GF-D8 (cell line): ENCODE measurements at places on chromosomes 12 and 14.

GRCh38 chr14:80434574-80435321 is 223.4 kb upstream of the DIO2 start:
- no peak for DNase-seq

DNA sequence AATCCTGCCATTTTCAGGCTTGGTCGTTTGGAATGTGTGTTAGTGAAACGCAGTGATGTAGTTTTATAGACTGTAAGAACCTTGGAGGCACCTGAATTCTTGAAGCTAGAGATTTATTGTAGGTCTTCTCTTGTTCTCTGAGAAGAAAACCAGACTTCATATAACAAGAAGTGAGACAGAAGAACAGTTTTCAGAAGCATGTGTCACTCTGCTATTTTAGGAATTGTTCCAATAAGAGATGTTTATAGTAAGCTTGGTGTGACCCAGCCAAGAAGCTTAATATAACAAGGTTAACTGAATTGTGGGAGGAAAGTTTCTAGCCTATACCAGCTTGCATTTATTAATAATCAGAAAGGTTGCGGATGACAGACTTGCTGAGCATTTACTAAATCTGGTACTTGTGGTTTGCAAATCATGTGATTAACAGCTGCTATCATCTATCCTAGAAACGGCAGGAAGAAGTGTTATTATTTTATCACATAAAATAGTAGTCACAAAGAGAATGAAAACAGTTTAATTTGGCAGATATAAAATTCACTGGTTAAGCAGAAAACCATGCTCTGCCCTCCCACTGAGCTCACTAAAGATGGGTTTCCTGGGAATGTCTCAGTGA is 49.2 kb upstream of the BCAT1 start:
- DNase-seq: no peak

DNA sequence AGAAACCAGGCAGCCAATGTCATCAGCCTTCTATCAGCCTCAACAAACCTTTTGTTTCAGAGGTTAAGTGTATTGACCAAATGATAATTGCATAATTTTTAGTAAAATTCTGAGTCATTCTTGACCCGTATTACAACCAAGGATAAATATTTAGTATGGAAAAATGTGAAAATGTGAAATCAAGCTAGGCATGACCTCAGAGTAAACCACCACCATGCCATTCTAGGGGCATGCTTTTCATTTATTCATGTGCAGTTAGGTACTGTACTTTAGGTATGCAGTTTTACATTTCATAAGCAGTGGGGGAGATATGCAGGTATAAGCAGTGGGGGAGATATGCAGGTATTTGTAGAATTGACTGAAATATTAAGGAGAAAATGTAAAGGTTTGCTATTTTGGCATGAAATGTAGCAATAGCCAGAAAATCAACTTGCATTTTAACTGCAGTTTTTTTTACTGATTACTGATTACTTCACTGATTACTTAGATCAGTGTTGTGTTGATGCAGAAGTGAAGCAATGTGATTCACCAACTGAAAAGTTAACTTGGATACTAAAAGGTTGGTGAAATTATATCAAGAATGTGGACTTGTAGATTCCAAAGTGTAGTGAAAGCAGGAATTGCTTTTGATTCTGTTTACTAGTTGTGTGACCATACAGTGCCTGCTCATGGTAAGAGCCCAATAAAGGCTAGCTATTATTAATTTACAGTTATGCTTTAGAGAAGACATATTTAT is 184.2 kb downstream of the ESR2 start:
- DNase-seq: no peak

DNA sequence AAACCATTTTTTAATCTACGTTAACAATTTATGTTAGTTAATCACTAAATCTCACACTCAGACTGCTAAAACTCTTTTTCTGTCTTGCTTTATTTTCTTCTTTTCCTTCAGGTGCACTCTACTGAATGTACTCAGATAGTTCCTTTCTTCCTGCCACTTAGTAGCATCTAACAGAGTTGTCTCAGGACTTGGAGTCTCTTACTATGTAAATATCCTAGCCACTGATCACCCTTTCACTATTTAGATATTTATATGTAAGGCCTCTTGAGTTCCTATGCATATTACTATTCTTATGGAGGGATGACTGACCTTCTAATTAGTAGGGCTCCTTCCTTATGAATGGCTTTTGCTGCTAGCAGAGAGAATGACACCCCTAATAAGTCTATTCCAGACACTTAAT is 586.3 kb downstream of the RERGL start:
- DNase-seq: no peak

DNA sequence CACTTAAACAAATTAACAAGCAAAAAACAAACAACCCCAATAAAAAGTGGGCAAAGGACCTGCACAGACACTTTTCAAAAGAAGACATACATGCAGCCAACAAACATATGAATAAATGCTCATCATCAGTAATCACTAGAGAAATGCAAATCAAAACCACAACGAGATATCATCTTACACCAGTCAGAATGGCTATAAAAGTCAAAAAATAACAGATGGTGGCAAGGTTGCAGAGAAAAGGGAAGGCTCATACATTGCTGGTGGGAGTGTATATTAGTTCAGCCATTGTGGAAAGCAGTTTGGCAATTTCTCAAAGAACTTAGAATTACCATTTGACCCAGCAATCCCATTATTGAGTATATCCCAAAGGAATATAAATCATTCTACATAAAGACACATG is 34.6 kb upstream of the NT5DC3 start:
- no peak for DNase-seq

DNA sequence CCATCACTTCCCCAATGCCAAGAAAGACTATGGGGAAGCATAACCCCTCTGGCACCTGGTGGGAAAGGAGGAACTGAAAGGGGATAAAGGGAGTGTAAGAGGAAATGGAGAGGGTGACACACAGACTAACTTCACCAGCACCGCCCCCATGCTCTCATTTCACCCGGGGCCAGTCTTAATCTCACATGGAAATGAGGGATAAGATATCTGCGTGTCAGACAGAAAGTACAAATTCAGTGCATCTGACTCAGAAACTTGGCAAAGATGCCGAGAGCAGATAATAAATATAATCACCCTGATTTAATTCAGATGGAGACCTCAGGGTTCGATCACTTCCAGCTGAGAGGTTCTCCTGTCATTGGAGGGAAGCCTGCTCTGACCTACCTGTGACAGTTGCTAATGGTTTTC is 191.6 kb downstream of the DUSP6 start:
- DNase-seq: peak; percentile 17

DNA sequence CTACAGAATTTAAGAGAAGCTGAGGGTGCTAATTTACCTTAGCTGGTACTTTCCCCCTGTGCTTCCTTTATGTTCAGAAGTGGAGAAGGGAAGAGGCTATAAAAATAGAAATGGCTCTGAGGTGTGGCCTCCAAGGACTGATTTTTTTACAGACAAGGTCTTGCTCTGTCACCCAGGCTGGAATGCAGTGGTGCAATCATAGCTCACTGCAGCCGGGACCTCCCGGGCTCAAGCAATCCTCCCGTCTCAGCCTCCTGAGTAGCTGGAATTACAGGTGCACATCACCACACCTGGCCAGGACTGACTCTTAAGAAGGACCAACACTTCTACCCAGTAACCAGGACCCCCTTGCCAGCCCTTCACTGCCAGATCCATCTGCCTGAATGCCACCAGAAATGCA is 23.9 kb upstream of the NAP1L1 start:
- no peak for DNase-seq

GRCh38 chr12:65632131-65632855 is 192.0 kb upstream of the HMGA2 start:
- DNase-seq: no peak

GRCh38 chr14:73823339-73823885 is 28.2 kb upstream of the PTGR2 start:
- no peak for DNase-seq

- DNase-seq: no peak
Observed at GRCh38 chr14:67526676-67527459, 6.2 kb upstream of the PLEKHH1 start.

DNA sequence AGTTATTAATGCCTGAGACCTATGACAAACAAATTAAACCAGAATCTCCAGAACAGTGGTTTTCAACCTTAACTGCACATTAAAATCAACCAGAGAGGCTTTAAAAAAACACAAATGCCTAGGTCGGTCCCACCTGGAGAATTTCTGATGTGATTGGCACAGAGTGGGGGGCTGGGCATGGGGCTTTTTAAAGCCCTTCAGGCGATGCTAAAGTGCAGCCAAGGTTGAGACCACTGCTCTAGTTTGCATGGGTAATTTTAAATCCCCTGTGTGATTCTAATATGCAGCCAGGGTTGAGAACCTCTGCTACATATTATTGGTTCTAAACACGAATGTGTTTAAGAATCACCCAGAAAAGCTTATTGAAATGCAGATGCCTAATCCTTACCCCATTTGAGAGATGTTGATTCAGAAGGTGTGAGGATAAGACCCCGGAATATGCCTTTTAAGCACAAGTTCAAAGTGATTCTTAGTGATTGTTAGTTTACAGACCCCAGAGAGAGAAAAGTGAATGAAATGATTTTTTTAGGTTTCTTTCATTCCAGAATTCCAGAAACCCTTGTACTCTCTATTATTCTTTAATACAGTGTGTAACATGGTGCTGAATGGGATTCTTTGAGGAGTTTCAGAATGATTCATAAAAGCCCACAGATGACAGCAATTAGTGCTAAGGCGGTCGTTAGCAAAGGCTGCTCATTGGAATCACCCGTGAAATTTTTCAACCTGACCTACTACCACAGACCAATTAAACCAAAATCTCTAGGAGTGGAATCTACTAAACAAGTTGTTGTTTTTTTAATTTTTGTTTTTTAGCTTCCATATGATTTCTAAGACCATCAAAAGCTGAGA is 44.9 kb downstream of the LIN7A start:
- DNase-seq: no peak

GRCh38 chr14:56514663-56515371 is 64.8 kb upstream of the TMEM260 start:
- no peak for DNase-seq

- no peak for DNase-seq
Observed at GRCh38 chr14:76708771-76709170, 52.5 kb upstream of the VASH1 start.

DNA sequence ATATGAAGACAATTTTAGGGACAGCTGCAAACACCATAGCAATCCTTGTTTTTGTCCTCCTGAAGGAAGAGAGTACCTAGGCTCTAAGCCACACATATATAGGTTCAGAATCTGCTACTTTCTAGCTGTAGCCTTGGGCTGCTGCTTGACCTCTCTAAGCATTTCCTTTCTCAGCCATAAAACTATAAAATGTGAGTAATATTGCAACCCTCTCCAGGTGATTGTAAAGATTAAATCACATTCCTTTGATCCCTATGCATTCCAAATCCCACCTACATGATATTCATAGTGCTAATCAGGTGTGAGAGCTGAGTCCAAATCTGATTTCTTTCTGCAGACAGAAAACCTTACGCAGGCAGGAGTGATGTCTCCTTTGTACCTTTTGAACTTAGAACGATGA is 913.5 kb downstream of the VRK1 start:
- no peak for DNase-seq

DNA sequence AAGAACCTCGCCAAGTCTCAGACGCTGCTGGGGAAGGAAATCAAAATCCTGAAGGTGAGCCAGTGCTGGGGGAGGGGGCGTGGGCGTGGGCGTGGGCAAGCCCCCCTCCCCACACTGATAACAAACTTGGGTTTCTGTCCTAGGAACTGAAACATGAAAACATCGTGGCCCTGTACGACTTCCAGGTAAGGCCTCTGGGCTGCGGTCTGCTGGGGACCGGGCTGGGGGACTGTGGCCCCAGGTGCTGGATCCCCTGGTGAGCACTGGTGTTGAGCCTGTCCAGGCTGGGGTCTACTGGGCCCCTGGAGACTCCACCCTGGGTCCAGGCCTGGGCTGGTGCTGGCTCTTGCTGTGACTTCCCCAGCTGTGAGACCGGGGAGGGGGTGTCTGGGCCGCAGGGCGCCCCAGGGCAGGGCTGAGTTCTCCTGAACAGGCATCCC is 1.2 kb downstream of the ULK1 start:
- DNase-seq: no peak

DNA sequence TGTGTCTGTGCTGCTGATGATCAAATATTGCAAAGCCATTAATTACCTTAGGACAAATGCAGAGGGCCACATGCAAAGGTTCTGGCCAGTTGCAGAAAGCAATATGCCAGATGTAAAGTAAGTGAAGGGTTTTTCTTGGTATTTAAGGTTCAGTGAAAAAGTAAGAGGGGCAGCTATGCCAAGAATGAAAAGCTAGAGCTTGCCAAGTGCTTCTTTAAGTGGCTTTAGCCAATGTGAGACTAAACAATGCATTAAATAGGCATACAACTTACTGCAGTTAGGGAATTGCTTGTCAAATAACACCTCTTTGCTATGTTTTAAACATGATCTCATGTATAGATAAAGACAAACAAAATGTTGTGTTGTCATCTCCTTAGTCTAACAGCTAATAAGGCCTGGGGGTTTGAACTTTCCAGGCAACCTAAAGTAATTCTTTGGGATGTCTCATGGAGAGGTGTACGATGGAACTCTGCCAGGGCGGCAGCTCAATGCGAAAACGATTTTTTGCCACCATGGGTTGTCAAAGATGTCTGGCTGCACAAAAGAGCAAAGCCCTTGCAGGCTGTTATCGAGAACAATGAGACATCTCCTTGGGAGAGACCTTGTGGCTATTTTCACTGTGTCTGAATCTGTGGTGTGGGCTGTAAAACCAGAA is 12.0 kb downstream of the IGF1 start:
- no peak for DNase-seq

- no peak for DNase-seq
Observed at GRCh38 chr12:2180737-2181082, 127.9 kb downstream of the CACNA1C start.

DNA sequence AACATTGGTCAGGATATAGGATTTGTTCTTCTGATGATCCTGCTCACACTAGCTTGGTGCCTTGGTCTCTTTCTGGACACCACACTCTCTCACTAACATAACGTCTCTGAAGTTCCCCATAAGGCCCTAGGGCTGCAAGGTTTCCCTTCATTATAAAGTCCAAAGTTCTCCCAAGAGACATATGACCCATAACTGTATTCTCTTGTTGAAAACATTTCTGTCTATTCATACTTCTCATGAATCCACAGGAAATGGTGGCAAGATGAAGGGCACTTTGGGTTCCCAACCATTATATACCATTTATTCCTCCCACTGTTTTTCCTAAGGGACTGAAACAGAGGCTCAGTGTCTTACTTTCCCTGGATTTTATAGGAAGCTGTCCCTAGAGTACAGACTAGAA is 37.1 kb upstream of the KITLG start:
- no peak for DNase-seq

DNA sequence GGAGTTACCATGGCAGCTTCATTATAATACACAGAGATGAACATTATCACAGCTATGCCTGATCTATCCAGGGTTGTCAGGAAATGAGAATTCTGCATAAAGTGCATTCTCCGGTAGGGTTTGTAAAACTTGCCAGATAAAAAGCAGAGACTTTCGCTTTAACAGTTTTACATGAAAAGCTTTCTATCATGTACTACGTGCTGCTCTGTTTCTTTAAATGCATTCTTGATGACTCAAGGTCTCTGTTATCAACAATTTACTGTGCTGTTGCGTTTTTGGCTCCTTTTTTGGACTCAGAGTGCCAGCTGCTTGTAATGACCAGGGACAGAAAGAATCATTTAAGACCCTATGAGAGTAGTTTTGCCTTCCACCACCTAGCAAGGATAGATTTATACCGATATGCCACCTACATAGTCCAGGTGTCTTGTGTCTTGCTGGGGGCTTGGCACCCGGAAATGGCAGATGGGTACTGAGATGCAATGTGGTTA is 371.2 kb downstream of the BTG1 start:
- DNase-seq: no peak

GRCh38 chr12:75585330-75585729 is 73.9 kb upstream of the KRR1 start:
- DNase-seq: no peak

GRCh38 chr12:125129591-125130255 is 64.5 kb downstream of the AACS start:
- DNase-seq: no peak

GRCh38 chr12:54217774-54218241 is 29.0 kb upstream of the SMUG1 start:
- DNase-seq: no peak
